Endothelial cell of umbilical vein (primary cell): ENCODE measurements at places on chromosomes 3 and 15. TPM values are rescaled to one million over a fixed set of nuclear protein-coding genes. Genes with fewer than 3 reads are reported as not detected.

Gene RRP9
- total RNA-seq: 23.8 and 30.1 TPM in 2 replicates

DNA sequence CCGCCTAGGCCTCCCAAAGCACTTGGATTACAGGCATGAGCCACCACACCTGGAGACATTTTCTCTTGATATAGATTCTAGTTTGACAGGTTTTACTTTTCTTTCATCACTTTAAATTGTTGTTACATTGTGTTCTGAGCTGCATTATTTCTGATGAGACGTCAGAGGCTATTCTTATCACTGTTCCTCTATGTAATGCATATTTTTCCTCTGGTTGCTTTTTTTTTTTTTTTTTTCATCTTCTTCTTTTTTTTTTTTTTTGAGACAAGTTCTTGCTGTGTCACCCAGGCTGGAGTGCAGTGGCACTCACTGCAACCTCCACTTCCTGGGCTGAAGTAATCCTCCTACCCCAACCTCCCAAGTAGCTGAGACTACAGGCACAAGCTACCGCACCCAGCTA, 41.2 kb downstream of the TRA2B start:
- peaks cover 6% of the 10 kb centered on the region for H3K4me1 ChIP-seq
- H3K36me3 ChIP-seq: no peaks in the 10 kb centered on the region
- H3K27me3 ChIP-seq: peaks cover 1% of the 10 kb centered on the region
- H3K27ac ChIP-seq: no peak overlapping the region
- DNase-seq: no peak
- no peak overlapping the region for H3K4me3 ChIP-seq

Gene PLCH1
- total RNA-seq: not detected in 2 replicates

Gene CAND2
- total RNA-seq: 11.0 and 12.4 TPM in 2 replicates

GRCh38 chr15:85955501-85956391, 123.9 kb upstream of the AGBL1 start:
- H3K36me3 ChIP-seq: no peaks in the 10 kb centered on the region
- H3K27ac ChIP-seq: no peak overlapping the region
- H3K4me1 ChIP-seq: no peaks in the 10 kb centered on the region
- H3K27me3 ChIP-seq: no peaks in the 10 kb centered on the region

DNA sequence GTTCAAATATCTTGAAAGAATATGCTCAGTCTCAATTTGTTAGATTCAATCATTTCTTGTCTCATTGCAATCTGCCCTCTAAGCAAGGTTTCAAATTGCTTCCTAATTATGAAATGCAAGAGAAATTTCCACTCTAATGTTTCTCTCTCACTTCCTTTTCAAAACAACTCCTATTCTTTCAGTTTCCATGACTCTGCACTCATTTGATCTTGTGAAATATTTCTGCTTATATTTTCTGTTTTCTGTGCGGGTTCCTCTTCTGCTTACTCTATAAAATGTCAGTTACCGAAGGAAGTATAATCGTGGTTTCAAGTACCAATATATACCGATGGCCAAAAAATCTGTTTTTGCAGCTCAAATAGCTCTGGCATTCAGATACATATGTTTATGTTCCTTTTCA, 521.9 kb upstream of the NAALADL2 start:
- H3K27ac ChIP-seq: no peak overlapping the region
- no peaks in the 10 kb centered on the region for H3K27me3 ChIP-seq
- DNase-seq: peak; percentile 15
- no peak overlapping the region for H3K4me3 ChIP-seq
- H3K4me1 ChIP-seq: no peaks in the 10 kb centered on the region
- no peaks in the 10 kb centered on the region for H3K36me3 ChIP-seq

Gene SLC12A8
- total RNA-seq: 0.86 and 0.97 TPM in 2 replicates

Gene CYP19A1
- not detected in 2 replicates for total RNA-seq

DNA sequence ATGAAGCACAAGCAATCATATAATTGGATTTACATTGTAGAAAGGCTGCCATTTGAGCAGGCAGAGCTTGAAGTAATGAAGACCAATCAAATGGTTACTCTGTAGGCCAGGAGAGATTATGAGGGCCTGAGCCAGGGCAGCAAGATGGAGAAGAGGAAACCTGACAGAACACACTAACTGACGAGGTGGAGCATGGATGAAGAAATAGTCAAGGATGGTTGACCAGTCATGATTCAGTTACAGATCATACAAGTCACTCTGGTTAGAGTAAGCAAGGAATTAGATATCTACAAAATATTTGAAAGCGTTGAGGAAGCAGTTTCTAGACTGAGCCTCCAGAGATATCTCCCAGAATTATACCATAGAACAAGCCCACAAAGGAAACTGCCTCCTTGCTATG, 101.8 kb upstream of the THSD4 start:
- no peaks in the 10 kb centered on the region for H3K4me1 ChIP-seq
- no peak for DNase-seq
- no peaks in the 10 kb centered on the region for H3K36me3 ChIP-seq
- no peaks in the 10 kb centered on the region for H3K27me3 ChIP-seq
- H3K27ac ChIP-seq: no peak overlapping the region
- no peak overlapping the region for H3K4me3 ChIP-seq

GRCh38 chr3:116445990-116446389, 703 bp upstream of the LSAMP start:
- no peaks in the 10 kb centered on the region for H3K4me1 ChIP-seq
- H3K27ac ChIP-seq: no peak overlapping the region
- no peaks in the 10 kb centered on the region for H3K27me3 ChIP-seq

GRCh38 chr3:78734048-78734637, 1033.7 kb downstream of the ROBO1 start:
- DNase-seq: no peak
- H3K4me3 ChIP-seq: no peak overlapping the region
- H3K4me1 ChIP-seq: peaks cover 15% of the 10 kb centered on the region
- no peaks in the 10 kb centered on the region for H3K27me3 ChIP-seq
- no peaks in the 10 kb centered on the region for H3K36me3 ChIP-seq

DNA sequence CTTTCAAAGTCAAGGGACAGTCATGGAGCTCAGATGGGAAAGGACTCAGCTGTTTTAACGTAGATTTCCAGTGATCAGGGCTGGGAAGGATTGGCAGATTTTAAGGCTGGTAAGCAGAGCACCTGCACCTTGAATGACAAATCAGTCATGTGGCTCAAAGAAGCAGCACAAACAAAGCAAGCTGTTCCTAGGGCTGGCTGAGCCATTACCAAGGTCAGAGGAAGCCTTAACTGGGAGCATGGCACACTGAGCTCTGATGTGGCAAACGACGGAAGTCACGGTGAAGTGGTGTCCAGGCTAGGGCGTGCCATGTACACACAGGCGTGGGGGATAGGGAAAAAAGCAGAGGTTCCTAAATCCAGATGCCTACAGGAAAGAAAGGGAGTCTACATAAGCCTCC, 84.6 kb upstream of the PFN2 start:
- no peak overlapping the region for H3K27ac ChIP-seq
- no peaks in the 10 kb centered on the region for H3K4me1 ChIP-seq
- H3K4me3 ChIP-seq: no peak overlapping the region
- no peak for DNase-seq

Gene CKMT1A
- not detected in 2 replicates for total RNA-seq

DNA sequence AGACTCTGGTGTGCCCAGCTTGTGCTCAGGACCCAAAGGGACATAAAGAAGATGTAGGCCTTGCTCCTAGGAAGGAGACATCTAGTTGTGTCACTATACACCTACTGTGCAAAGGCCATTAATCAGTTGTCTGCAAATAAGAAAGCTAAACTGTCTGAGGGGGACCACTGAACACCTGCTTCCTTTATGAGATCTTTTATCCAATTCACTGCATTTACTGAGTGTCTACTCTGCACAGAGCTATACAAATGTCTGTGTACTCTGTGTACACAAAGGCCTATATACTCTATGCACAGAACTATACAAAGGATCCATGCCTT, 124.8 kb downstream of the CTNNB1 start:
- H3K36me3 ChIP-seq: no peaks in the 10 kb centered on the region
- DNase-seq: no peak
- H3K27ac ChIP-seq: no peak overlapping the region
- no peaks in the 10 kb centered on the region for H3K27me3 ChIP-seq
- no peak overlapping the region for H3K4me3 ChIP-seq

Gene GOLGA8J
- 0.35 TPM in 1 of 2 replicates, not detected in the other for total RNA-seq

Gene MB21D2
- 7.2 and 7.4 TPM in 2 replicates for total RNA-seq

DNA sequence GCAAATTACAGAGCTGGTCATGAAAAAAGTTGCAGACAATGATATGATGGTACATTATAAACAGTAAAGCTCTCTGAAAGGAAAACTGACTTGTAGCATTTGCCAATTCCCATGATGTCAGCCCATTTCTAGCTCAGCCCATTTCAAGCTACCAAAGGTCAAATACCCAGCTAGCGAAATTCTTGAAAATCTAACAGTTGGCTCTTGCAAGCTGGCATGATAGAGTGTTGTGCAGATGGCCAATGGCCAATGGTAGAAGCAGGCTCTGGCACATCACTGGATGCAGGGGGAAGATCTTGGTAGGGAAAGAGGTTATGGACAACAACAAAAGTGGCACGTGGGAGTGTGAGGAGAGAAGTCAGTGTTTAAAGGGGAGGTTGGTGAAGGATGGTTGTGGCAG, 36.7 kb downstream of the RASGRF1 start:
- no peaks in the 10 kb centered on the region for H3K4me1 ChIP-seq
- no peak overlapping the region for H3K27ac ChIP-seq
- no peaks in the 10 kb centered on the region for H3K27me3 ChIP-seq
- no peak for DNase-seq

Gene LMAN1L
- total RNA-seq: not detected in 2 replicates

DNA sequence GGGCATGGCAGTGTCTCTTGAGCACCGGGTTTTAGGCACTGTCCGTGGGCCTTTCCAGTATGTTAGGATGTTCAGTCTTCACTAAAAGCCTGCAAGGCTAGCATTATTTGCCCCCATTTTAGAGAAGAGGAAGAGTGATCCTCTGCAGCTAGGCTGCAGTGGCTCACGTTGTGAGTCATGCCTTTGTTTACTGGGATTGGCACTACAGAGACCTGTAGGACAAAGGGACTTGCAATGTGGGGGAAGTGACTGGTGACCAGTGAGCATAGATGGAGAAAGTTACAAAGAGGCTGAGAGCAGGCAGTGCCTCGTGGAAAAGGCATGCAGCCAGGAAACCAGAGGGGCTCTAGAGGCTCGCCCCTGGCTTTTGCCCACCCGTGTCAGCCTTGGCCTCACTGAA, 26.8 kb upstream of the CPNE9 start:
- peaks cover 10% of the 10 kb centered on the region for H3K36me3 ChIP-seq
- peak; percentile 50 for DNase-seq
- H3K4me3 ChIP-seq: no peak overlapping the region
- peaks cover 8% of the 10 kb centered on the region for H3K4me1 ChIP-seq
- H3K27ac ChIP-seq: peak overlapping the region; percentile 9

Gene WDR49
- total RNA-seq: 0.28 TPM in 1 of 2 replicates, not detected in the other

- no peak for DNase-seq
- peaks cover 3% of the 10 kb centered on the region for H3K4me1 ChIP-seq
- no peaks in the 10 kb centered on the region for H3K36me3 ChIP-seq
Measured at GRCh38 chr15:37893309-37893708, 41.1 kb upstream of the TMCO5A start.

DNA sequence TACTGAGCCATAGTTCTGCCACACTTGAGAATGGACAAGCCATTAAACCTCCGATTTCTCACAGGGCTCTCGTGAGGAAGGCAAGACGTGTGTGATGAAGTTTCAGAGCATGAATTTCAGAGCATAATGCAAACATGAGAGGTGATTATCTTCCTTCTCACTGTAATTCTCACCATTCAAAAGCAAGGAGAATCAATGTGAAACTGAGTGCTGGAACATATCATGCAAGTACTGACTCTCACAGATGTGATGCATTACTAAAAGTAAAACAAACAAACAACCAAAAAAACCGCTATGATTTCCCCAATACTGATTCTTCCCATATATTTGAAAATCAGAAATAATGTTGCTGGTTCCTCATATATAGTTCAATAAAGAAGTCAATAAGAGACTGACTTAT, 23.7 kb downstream of the P3H2 start:
- peaks cover 19% of the 10 kb centered on the region for H3K4me1 ChIP-seq
- no peaks in the 10 kb centered on the region for H3K27me3 ChIP-seq
- no peak overlapping the region for H3K27ac ChIP-seq
- DNase-seq: no peak
- no peaks in the 10 kb centered on the region for H3K36me3 ChIP-seq

DNA sequence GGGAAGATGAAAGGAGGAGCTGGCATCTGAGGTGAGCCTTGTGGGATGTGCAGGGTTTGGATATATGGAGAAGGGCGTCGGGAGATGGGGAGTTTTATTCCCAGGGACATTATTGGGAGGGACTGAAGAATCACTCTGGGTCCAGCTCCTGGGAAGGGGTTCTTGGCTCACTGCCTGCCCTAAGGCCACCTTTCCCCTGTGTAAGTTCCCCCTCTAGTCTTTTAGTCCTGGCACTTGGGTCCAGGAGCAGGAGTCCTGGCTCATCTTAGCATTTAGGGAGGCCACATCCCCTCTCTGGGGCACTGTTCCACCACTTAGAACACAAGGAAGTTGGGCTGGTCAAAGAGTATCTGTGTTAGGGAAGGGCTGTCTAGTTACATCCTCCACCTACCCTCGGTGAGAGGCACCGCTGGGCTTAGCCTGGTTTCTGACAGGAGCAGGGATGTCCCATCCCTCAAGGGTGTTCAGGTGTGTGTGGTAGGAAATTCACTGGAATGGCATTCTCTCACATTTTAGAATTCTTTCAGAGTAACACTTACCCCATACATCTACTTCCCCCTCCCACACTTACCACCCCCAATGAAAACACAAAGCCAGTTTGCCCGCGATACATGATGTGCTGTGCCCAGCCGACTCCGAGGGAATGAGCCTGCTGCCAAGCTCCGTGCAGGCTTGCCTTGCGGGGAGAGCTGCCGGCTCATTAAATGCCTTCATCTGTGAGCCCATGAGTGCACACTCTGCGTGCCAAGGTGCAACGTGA, 86.7 kb downstream of the FAM43A start:
- H3K27me3 ChIP-seq: no peaks in the 10 kb centered on the region
- H3K36me3 ChIP-seq: no peaks in the 10 kb centered on the region
- H3K27ac ChIP-seq: no peak overlapping the region
- DNase-seq: no peak

GRCh38 chr3:27509376-27509775, 25.2 kb upstream of the SLC4A7 start:
- no peak overlapping the region for H3K4me3 ChIP-seq
- H3K4me1 ChIP-seq: peaks cover 11% of the 10 kb centered on the region
- H3K27ac ChIP-seq: no peak overlapping the region
- no peak for DNase-seq

Gene MOBP
- total RNA-seq: 0.44 and 2.0 TPM in 2 replicates

GRCh38 chr15:45138814-45139765, 9.3 kb downstream of the DUOX1 start:
- no peaks in the 10 kb centered on the region for H3K4me1 ChIP-seq
- H3K27me3 ChIP-seq: peaks cover 22% of the 10 kb centered on the region
- no peaks in the 10 kb centered on the region for H3K36me3 ChIP-seq
- no peak for DNase-seq

GRCh38 chr3:32106929-32107362, 526 bp downstream of the GPD1L start:
- H3K27me3 ChIP-seq: no peaks in the 10 kb centered on the region
- no peak overlapping the region for H3K27ac ChIP-seq
- peaks cover 17% of the 10 kb centered on the region for H3K4me1 ChIP-seq
- H3K4me3 ChIP-seq: peak overlapping the region; percentile 63
- no peak for DNase-seq
